OCI-LY7 (cell line): ENCODE measurements at places on chromosomes 16 and 17. TPM values are rescaled to one million over a fixed set of nuclear protein-coding genes. Genes with fewer than 3 reads are reported as not detected.
A peak's percentile ranks its signal among the peaks of the same experiment; 100 is the strongest.

DNA sequence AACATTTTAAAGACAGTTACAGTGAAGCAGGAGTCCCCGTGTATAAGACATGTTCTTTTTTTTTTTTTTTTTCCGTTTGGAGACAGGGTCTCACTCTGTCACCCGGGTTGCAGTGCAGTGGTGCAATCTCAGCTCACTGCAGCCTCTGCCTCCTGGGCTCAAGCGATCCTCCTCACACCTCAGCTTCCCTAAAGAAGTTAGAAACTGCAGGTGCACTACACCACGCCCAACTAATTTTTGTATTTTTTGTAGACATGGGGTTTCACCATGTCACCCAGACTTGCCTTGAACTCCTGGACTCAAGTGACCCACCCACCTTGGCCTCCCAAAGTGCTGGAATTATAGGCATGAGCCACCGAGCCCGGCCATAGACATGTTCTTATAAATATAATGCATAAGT, 3.0 kb downstream of the EVI2B start:
- peak; percentile 81 for DNase-seq

DNA sequence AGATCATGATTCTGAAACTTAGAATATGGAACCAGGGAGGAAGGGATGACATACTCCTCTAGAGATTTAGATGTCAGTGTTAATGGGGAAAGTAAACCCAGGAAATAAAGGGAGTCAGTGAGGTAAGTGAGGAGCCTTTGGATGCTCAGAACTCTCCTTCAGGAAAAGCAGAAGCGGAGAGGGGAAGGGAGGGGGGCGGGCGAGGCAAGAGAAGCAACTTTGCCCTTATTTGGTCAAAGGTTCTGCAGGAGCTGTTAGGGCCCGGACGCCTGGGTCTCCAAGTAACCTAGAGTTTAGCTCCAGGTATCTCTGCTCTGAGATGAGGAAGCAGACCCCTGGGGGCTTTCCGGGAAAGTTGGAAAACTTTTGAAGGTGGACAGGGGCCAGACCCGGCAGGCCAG, 1.3 kb downstream of the PFN1 start:
- no peak for DNase-seq

DNA sequence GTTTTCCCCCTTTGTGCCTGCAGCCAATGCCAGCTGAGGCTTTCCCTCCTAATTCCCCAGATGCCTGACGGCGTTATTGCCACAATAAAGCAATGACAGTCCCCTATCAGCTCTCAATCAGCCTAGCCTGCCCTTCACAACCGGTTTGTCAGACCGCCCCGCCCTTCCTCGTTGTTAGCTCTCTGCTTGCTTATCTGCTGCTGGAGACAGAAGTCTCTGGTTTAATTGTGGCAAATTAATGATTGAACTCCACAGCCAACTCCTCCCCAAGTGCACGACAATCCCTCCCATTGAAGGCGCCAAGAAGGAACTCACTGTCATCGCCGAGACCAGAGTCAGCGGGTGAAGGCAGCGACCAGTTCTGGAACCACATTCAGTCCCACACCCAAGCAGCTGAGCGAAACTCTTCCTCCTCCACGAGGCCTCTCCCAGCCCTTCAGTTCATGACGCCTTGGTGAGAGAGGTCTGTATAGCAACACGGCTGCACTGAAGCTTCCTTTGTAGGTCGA, 474.4 kb downstream of the SLC39A11 start:
- no peak for DNase-seq

- DNase-seq: no peak
Observed at GRCh38 chr17:77856551-77857305, 101.8 kb upstream of the TNRC6C start.

- peak; percentile 11 for DNase-seq
Observed at GRCh38 chr17:79126139-79126538, 51.5 kb downstream of the ENGASE start.

- no peak for DNase-seq
Observed at GRCh38 chr16:86773354-86773715, 195.0 kb downstream of the FOXL1 start.

- DNase-seq: no peak
Observed at GRCh38 chr17:29089601-29090044, 46.7 kb downstream of the PIPOX start.

- peak; percentile 69 for DNase-seq
Observed at GRCh38 chr17:7177191-7177953, 1.8 kb downstream of the ASGR1 start.

GRCh38 chr16:82761236-82761635, 134.5 kb downstream of the CDH13 start:
- no peak for DNase-seq

The KRTAP4-3 gene
- not detected in 2 replicates for total RNA-seq

The KCNAB3 gene
- total RNA-seq: 14.3 and 17.3 TPM in 2 replicates

The CCL8 gene
- not detected in 2 replicates for total RNA-seq

The GAST gene
- not detected in 2 replicates for total RNA-seq
